Right renal cortex interstitium (tissue), 3 donors: ENCODE measurements at places on chromosomes 13 and 19. TPM values are rescaled to one million over a fixed set of nuclear protein-coding genes. Genes with fewer than 3 reads are reported as not detected.

APOC4 gene
- polyA plus RNA-seq, result not detected

ARL11 gene
- 0.28 TPM for polyA plus RNA-seq

DNA sequence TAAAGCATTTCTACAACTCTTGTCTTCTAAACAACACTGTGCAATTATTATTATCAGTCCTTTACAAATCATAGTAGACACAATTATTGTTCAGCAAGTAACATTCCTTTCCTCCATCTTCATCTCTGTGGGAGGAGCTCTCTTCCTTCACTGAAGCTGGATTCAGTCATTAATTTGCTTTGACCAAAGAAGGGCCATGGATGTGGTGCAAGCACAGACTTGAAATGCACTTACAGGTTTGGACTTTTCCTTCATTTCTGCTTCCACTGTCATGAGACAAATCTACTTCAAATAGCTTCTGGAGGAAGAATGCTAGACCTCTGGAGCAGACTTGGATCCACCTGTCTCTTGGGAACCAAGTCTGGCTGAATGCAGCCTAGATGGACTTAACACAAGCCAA, 336.6 kb upstream of the SLITRK6 start:
- no peak for DNase-seq

DNA sequence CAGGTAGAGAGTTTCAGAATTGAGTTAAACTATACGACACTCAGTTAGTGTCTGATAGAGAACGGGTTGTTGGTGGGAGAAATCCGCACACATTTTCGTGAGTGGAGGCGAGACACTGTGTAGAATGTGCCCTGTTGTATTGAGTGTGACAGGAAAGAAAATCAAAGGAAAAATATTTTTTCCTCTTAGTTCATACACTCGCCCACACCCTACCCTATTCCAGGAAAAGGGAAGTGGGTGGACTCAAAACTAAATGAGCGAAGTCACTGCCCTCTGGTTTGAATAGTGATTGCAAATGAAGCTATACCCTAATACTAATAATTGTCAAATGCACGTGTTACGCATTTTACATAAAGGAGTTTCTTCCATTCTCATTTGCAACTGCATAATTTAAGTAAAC, 2.0 kb downstream of the ZNF347 start:
- no peak for DNase-seq

DNA sequence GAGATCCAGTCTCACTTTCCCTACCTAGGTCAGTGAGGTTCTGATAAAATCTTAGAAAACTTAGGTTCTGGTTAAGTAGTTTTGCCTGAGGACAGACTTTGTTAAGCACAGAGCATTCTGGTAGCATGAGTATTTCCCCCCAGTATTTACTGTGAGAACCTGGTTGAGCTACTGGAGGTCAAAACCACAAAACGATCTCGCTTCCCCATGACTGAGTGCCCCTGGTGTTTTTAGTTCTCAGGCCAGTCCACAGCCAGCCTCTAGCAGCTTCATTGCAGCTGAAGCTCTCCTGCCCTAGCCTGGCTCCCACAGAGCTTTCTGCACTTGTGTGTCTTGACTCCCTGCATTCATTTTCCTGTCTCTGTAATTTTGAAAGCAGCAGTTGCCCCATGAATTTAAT, 1138.2 kb downstream of the UQCRFS1 start:
- DNase-seq, result no peak

TIMM13 gene
- 55.2 TPM for polyA plus RNA-seq

IGFL3 gene
- polyA plus RNA-seq, result not detected

GRCh38 chr13:39822437-39822836, 167.0 kb downstream of the COG6 start:
- no peak for DNase-seq

GRCh38 chr19:17807731-17808316, 12.9 kb downstream of the B3GNT3 start:
- no peak for DNase-seq

GRCh38 chr13:70023516-70023915, 84.1 kb upstream of the ATXN8OS start:
- DNase-seq, result no peak
